Inflammatory macrophage treated with lipopolysaccharide for 1 hour (primary cell): ENCODE measurements at places on chromosomes 2 and 18.

DNA sequence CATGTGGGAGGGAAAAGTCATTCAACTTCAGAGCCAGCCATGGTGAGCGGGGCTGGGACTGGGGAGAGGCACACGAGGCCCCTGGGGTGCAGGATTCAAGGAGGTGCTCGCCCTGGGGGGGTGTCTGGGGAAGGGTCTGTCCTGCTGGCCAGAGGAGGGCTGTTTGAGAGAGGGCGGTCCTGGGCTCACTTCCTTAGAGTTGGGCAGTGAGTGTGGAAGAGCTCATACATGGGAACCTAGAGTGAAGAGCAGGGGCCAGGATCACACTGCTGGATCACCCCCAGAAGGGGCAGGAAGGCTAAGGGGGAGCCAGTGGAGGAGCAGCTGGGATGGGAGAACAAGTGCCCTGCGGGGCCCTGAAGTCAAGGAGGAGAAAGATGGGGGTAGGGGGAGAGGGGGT, 6.5 kb downstream of the SH3BP4 start:
- DNase-seq = no peak

GRCh38 chr18:9951022-9951859, 37.4 kb downstream of the VAPA start:
- DNase-seq = peak; percentile 36

GRCh38 chr2:139940686-139941085, 1160.5 kb upstream of the NXPH2 start:
- no peak for DNase-seq

GRCh38 chr2:215619022-215619958, 183.4 kb upstream of the FN1 start:
- DNase-seq = no peak

GRCh38 chr2:167987026-167987425, 260.4 kb downstream of the STK39 start:
- no peak for DNase-seq

DNA sequence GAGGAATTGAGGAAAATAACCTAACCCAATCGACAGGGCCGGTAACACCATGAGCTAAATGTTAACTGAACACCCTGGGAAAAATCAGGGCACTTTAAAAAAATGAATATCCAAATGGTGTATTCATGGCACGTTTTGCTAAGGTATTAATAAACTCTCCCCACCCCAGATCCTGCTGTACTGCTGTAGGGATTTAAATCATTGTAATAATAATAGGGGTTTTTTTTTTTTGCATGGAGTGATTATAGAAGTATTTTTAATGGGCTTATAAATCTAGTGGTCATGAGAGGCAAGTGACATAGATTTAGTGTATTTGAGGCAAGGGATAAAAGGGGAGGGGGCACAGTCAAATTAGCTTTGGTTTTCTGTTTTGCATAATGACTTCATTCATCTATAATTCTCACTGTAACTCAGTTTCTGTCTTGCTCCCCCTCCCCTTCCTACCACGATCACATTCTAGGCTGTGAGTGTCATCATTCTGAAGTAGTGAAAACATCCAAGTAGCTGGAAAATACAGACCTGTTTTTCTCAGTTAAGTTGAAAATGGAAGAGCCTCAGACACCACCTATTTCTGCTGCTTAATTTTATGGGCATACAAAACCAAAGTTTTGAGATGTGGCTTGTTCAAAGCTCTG, 18.2 kb upstream of the MGAT5 start:
- DNase-seq = no peak

GRCh38 chr2:30503007-30503694, 56.1 kb downstream of the LCLAT1 start:
- DNase-seq = peak; percentile 69

GRCh38 chr2:196176142-196176738, 4.9 kb upstream of the STK17B start:
- DNase-seq = no peak

- DNase-seq = no peak
These were observed 3.2 kb downstream of the EMX1 start for GRCh38 chr2:72920318-72921087.

GRCh38 chr2:143078104-143078503, 51.1 kb upstream of the ARHGAP15 start:
- DNase-seq = peak; percentile 47

- no peak for DNase-seq
These were observed 1.6 kb upstream of the LPIN1 start for GRCh38 chr2:11744631-11745394.

- no peak for DNase-seq
These were observed 67.8 kb upstream of the ST6GAL2 start for GRCh38 chr2:106953779-106954178.

- no peak for DNase-seq
These were observed 735.2 kb upstream of the GCFC2 start for GRCh38 chr2:76445880-76446279.

- DNase-seq = no peak
These were observed 382.7 kb downstream of the HRH4 start for GRCh38 chr18:24843123-24843522.

DNA sequence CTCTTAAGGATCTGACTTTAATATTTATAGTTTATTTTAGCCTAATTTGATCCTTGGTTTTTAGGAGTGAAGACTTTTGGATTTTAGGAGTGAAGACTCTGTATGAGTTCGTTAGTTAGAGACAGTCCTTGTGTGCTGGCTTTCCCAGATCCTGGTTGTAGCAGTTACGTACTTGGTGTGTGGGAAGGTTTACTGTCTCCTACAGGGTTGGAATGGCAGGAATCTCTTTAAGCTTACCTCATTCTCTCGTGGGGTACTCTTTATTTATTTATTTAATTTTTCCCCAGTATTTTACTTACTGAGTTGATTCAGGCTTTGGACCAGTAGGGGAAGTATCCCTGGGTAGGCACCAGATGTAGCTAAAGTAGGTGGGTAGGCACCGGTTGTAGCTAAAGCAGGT, 1.8 kb upstream of the CXCR2 start:
- no peak for DNase-seq

DNA sequence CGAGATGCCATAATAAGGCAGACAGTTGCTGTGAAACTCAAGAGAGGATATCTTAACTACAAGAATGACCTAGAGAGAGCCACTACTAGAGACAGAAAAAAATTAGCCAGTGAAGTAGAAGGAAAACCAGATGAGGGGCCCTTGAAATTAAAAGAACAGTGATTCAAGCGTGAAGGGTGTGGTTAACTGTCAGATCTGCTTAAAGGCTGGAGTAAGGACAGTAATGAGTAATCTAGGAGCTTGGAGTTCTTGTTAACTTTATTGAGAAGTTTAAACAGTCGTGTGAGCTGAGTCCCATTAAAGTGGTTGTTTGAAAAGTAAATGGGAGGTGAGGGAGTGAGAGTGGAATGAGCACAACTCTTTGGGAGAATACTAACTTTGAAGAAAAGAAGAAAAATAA, 21.3 kb downstream of the PIGN start:
- no peak for DNase-seq

GRCh38 chr2:222548992-222549391, 106.9 kb downstream of the FARSB start:
- no peak for DNase-seq

- no peak for DNase-seq
These were observed 125.6 kb downstream of the SOCS6 start for GRCh38 chr18:70414315-70414900.

- peak; percentile 7 for DNase-seq
These were observed 87.8 kb downstream of the UPP2 start for GRCh38 chr2:158189526-158189925.

GRCh38 chr2:223928113-223929006, 16.8 kb downstream of the WDFY1 start:
- DNase-seq = no peak

- DNase-seq = peak; percentile 30
These were observed 8.7 kb upstream of the HTR2B start for GRCh38 chr2:231133365-231134099.

GRCh38 chr2:40240070-40240469, 211.8 kb downstream of the SLC8A1 start:
- no peak for DNase-seq

GRCh38 chr2:62705859-62706720, 577 bp downstream of the EHBP1 start:
- DNase-seq = peak; percentile 37

- DNase-seq = no peak
These were observed 90.2 kb upstream of the TMEM18 start for GRCh38 chr2:767440-767839.

GRCh38 chr2:219408204-219408603, 10.0 kb upstream of the DES start:
- no peak for DNase-seq

DNA sequence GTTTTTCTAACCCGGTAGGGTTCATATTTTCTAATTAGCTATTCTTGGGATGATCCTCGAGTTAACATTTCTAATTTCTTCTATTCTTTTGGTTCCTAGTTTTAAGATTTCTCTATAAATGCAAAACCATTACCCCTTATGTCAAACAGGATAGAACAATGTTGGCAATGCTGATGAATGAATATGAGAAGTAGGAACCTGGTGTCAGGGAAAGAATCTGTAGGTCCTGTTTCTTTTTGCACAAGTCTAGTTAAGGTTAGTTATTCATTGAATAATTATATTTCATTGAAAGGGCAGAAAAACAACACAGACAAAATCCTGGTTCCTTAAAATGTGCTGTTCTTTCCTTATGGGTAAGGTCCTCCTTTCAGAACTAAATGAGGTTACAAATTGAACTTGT, 766.4 kb upstream of the FAM98A start:
- no peak for DNase-seq

DNA sequence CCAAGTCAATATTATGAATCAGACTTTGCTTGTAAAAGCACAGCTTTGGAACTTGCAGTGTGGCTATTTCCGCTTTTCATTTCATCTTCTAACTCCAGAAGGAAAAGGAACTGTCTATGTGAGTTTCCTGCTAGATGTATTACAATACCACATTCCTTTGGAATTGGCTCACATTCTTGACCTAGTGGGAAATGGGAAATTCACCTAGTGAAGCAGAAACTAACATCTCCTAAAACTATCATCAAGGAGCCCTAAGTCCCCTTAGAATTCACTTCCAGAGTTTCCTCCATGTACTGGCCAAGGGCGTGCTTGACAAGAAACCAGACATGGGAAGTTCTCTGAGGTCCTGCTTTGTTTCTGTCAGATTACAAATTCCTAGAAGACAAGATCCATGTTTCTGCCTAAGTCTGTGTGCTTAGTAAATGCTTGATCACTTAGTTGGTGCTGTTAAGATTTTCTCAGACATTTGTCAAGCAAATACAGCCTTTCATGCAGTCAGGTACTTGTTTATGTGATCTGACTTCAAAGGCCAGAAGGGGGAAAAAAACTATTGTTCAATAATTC, 275.7 kb upstream of the FN1 start:
- peak; percentile 59 for DNase-seq

DNA sequence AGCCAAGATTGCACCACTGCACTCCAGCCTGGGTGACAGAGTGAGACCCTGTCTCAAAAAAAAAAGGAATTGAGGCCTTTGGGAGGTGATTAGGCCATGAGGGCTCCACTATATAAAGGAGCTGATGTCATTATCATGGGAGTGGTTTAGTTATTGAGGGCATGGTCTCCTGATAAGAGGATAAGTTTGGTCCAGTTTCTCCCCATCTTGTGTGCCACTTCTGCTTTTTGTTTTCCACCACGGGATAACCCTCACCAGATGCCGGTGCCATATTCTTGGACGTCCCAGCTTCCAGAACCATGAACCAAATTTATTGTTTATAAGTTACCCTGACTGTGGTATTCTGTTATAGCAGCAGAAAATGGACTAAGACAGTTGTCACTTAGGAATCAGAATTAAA, 125.8 kb downstream of the C1D start:
- no peak for DNase-seq

- DNase-seq = no peak
These were observed 112.7 kb downstream of the TMEM17 start for GRCh38 chr2:62393293-62393692.

GRCh38 chr2:209582281-209582680, 158.4 kb downstream of the MAP2 start:
- no peak for DNase-seq

- DNase-seq = no peak
These were observed 299.3 kb downstream of the SOX11 start for GRCh38 chr2:5991305-5991968.

GRCh38 chr2:138105358-138105757, 141.1 kb downstream of the HNMT start:
- DNase-seq = no peak

- no peak for DNase-seq
These were observed 31.6 kb upstream of the FZD5 start for GRCh38 chr2:207801259-207801658.

DNA sequence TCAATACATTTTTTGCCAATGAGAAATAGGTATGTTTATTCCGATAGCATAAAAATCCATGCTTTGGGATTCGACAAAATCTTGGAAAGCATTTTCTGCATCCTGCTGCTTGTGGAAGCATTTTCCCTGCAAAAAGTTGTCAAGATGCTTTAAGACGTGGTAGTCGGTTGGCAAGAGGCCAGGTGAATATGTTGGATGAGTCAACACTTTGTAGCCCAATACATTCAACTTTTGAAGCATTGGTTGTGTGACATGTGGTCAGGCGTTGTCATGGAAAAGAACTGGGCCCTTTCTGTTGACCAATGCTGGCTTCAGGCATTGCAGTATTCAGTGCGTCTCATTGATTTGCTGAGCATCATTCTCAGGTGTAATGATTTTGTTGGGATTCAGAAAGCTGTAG, 764.5 kb downstream of the TRIB2 start:
- DNase-seq = no peak

GRCh38 chr2:69741229-69741574, 732 bp upstream of the ANXA4 start:
- DNase-seq = peak; percentile 57

DNA sequence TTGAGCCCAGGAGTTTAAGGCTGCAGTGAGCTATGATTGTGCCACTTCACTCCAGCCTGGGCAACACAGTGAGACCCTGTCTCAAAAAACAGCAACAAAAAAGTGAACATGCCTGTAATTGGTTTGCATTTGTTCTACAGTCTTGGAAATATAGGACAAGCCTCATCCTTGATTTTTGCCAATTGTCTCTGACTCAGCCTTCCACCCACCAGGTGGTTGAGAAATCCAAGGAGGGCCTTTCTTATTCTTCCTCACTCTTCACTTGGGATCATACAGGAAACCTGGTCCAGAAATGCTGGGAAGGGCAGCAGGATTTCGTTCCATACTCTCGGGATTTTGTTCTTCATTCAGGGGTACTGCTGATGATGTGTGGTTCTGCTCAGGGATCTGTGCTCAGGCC, 94.6 kb downstream of the CDC42EP3 start:
- peak; percentile 56 for DNase-seq

DNA sequence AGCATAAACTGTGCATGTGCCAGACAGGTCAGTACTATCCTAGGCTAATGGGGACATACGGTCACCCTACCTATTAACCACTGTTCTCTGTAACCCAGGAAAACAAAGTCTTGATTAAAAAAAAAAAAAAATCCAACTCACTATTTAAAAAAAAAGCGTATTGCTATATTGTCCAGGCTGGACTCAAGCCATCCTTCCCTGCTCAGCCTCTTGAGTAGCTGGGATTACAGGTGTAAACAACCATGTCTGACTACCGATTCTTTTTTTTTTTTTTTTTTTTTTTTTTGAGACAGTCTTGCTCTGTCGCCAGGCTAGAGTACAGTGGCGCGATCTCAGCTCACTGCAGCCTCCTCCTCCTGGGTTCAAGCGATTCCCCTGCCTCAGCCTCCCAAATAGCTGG, 11.6 kb downstream of the ATAD2B start:
- DNase-seq = no peak
